ENCODE measurements at places on chromosomes 3 and 15.

DNA sequence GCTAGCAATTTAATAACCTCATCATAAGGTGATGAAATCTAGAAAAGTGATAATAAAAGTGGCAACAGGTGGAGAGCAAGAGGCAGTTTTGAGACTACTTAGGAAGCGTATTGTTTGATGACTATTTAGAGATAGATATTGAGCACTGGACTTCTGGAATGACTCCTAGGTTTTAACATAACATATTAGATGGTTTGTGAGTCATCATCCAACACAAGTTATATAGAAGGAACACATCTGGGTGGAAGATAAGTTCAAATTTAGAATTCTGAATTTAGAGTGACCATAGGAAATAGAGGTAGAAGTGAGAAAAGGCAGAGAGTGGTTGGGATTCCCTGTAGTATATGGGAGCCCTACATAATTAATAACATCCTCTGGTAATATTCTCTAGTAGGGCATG lies 282.8 kb upstream of the ALCAM start:
- DNase-seq: no peak

DNA sequence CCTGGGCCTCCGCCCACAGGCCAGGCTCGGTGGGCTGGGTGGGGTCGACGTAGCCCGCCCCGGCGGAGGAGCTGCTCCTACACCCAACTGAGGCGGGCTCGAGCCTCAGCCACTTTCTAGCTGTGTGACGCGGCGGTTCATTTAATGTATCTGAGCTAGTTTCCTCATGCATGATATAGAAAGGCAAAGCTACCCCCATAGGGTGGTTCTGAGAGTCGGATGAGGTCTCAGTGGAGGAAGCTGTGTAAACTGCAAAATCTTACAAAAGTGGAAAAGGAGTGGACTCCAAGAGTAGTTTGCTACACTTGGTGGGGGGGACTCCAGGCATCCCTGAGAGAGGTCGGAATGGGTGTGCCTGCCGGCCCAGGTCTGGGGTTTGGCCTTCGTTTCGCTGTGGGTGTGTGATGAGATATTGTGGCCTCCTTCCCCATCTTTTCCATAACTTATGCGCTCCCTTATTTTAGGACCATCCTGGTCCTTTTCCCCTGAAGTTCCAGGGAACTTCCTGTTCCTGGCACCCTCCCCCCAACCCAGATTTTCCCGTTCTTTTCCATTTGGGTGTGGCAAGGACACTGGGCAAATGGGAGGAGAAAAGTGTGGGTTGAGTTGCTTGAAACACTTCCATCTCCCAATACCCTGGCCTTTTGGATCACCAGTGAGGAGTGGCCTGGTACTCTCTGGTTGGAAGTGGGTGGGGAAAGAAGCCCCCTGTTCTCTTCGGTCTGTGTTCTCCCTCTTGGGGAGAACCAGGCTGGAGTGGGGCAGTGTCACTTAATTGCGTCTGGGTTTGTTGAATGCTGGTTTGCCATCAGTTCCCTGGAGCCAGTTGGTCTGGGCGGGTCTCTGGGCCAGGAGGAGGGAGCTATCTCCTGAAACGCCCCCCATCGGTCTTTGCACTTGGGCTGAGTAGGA lies 1.1 kb downstream of the PDIA5 start:
- DNase-seq: no peak

DNA sequence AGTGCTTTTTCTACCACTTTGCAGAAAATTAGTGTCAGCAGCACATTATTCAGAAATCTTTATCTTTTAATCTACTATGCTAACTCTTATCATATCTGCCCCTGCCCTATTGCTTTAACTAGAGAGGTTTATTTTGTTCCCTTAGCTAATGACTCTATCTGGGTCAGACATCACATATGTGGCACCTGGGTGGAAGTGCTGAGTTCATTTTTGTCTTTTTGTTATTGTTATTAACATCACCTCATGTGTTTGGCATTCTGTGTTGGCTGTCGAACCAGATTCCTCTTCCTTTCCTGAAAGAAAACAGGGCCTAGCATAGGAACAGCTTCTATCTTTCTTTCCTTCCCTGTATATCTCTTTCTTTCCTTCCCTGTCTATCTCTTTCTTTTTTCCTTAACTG lies 100.7 kb downstream of the RBMS3 start:
- DNase-seq: no peak

- DNase-seq: no peak
Observed at GRCh38 chr3:9422712-9423424, 25.5 kb downstream of the SETD5 start.

DNA sequence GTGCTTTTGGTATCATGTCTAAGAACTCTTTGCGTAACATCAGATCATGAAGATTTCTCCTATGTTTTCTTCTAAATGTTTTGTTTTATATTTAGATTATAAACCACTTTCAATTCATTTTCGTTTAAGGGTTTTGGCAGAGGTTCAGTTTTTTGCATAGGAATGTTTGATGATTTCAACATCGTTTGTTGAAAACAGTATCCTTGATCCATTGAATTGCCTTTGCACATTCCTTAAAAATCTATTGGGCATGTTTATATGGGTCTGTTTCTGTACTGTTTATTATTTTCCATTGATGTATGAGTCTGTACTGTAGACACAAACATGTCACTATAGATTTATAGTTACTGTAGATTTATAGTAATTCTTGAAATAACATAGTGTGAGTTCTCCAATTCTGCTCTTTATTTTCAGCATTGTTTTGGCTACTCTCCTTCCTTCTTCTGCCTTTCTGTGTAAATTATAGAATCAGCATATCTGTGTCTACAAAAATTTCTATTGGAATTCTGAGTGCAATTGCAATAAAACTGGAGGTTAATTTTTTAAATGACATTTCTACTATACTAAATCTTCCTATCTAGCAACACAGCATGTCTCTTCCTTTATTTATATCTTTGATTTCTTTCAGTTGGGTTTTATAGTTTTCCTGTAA lies 374.0 kb downstream of the SV2B start:
- DNase-seq: no peak

DNA sequence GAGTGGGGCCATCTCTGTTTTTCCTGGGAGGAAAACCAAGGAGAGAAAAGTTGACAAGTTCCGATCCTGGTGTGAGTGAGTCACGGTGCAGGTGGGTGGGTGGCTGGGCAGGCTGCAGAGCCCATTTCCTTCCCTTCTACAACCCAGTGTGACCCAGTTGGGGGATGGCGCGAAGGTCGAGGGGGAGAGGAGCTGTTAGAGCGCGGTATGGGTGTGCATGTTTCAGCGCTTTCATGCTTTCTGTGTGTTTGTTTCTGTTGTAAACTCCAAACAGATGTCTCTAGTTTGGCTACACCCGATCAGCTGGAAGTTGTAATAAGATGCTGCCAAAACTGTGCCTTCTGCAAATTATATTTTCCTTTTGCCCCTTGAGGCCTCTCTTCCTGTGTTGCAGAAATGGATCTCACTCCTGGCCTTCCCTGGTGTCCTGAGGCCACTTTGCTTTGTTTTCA lies 3.8 kb downstream of the FAM43A start:
- no peak for DNase-seq
